ENCODE measurements at places on chromosomes 6 and 20.

- DNase-seq = no peak
Observed at GRCh38 chr6:33846226-33846625, 42.4 kb upstream of the MLN start.

GRCh38 chr6:42782689-42783176 lies 881 bp downstream of the BICRAL start:
- peak; percentile 69 for DNase-seq

DNA sequence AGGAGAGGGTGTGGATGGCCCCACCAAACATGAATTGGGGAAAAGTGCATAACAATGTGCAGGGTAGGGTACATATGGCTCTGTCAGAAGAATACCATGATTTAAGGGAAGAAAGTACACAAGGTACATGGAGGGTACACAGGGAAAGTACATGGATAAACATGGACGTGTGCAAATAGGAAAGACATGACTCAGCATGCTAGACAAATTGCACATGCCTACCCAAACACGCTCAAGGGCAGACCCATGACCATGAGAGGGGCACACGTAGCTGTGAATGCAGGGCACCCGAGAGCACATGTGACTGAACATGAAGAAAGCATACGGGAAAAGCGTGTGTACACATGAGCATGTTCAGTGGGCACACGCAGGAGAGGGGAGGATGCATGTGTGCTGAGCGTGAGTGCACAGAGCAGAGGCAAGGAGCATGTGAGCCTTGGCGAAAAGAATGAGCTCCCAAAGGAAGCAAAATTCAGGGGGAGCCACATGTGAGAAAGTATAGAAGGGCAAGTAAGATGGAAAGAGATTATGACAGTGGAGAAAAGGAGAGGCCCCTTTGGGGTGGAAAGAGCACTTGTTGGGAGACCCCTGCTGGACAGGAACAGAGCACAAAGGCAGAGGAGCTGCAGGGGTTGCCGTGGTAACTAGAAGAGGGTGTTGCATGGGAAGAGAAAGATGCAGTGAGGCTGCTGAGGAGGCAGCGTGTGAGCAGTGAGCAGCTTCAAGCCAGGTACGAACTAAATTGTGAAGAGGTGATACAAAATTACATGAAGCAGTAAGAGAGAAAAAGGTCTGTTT lies 17.8 kb downstream of the OR2H2 start:
- no peak for DNase-seq

GRCh38 chr6:83960664-83961063 lies 72.9 kb upstream of the MRAP2 start:
- peak; percentile 41 for DNase-seq

DNA sequence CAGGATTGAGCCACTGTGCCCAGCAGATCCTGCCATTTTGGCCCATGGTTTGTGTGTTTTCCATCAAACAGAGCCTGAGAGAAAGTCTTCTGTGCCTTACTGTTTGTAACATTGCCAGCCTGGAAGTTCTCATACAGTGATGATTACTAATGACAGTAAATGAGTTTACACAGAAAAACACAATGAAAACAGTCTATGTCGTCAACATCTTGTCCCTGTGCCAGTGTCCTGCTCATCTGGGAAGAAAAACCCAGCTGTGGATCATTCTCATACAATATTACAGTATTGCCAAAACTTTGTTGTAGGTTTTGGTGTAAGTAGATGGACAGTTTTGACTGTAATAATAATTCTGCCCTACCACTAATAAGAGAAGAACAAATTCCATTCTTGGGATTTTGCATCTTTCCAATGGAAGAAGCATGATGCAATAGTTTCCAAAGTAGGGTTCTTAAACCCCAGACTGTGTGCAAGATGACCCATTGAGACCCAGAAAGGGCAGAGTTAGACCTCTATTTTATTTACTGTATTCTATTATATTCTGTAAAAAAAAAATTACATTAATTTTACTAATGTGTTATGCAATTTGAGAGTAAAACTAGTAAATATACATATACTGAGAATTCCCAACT lies 135.0 kb upstream of the JARID2 start:
- DNase-seq = no peak

DNA sequence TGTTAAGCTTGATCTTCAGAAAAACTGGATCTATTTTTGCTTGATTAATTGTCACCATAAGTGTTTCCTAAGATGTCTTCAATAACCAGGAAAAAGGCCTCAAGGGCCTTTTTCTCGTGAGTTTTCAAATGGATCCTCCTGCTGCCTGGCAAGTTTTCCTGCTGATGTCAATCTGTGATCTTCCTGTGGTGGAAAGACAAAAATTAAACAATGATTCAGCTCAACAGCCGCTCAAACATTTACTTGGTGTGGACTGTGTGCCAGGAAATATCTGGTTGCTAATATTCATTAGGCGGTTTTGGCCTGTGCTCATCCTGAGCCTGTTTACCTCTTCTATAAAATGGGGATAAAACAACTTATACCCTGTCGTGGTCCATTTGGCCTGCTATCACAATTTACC lies 35.4 kb upstream of the SSTR4 start:
- no peak for DNase-seq
